ENCODE measurements at places on chromosomes 2 and 18.

DNA sequence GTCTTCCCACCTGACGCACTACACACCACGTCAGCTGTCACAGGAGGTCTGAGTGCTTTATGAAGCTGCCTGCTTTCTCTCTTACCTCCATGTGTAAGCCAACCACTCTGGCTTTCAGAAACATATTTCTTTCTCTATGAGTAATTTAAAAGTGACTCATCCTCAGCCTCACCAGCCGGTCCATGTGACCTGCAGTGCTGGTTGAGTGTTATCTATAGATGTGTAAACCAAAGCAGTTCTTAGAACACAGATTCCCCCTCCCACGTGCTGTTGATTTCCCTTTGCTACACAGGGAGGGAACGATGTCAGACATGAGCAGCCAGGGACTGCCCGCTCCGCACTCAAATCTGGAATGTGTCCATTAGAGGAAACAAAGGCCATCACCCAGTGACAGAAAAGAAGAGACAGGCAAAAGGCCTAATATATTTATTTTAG lies 157.8 kb downstream of the BCL2 start:
- H3K4me1 ChIP-seq: peaks cover 8% of the 10 kb centered on the region
- H3K27ac ChIP-seq: peak overlapping the region; percentile 71
- DNase-seq: no peak
- H3K4me3 ChIP-seq: no peak overlapping the region
- H3K36me3 ChIP-seq: no peaks in the 10 kb centered on the region
- H3K27me3 ChIP-seq: no peaks in the 10 kb centered on the region

DNA sequence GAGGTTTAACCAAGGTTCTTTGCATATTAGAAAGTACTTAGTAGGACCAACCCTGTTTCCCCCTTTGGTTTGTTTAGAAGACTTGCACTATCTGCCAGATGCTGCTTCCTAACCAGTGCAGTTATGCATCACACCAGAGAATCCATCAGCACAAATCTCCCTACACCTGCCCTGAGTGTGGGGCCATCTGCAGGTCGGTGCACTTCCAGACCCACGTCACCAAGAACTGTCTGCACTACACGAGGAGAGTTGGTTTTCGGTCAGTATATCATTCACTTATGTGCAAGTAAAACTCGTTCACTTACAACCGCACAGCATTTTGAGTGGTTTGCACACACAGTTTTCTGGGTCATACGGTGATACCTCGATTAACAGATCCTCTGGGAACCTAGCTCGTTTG lies 69.7 kb downstream of the ZNF532 start:
- no peaks in the 10 kb centered on the region for H3K27me3 ChIP-seq
- H3K4me3 ChIP-seq: no peak overlapping the region
- no peak for DNase-seq
- no peaks in the 10 kb centered on the region for H3K4me1 ChIP-seq

GRCh38 chr2:217905896-217906295 lies 96.9 kb downstream of the TNS1 start:
- peak overlapping the region; percentile 17 for H3K27ac ChIP-seq
- DNase-seq: no peak
- H3K4me1 ChIP-seq: peaks cover 61% of the 10 kb centered on the region
- H3K36me3 ChIP-seq: no peaks in the 10 kb centered on the region

DNA sequence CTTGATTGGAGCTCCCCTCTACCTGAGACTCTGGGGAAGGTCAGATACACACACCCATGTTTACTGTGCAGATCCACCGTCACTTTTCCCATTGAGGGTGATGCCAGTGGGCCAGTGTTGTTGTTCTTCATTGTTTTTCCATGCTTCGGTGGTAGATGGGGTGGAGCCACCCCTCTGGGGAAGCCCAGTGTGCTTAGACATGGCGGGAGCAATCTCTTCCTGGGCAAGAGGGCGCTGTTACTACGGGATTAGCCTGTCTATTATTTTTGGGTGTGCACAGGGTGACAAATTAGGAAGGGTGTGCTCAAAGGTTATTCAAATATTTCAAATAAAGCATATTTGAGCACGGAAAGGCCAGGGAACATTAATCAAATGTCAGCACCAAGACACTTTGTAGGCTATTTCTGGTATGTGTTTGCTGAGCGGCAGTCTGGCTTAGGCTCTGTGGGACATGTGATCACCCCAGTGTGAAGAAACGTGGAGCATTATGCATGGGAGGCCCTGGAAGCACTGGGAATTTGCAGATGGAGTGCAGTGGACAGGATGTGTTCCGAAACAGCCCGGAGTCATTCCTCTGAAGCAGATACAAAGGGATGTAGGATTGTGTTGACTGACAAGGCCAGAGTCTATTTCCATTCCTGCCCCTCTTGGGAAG lies 34.8 kb upstream of the SMIM21 start:
- no peak overlapping the region for H3K27ac ChIP-seq
- H3K27me3 ChIP-seq: no peaks in the 10 kb centered on the region
- no peak overlapping the region for H3K4me3 ChIP-seq
- no peaks in the 10 kb centered on the region for H3K4me1 ChIP-seq
- DNase-seq: no peak
- H3K36me3 ChIP-seq: no peaks in the 10 kb centered on the region

GRCh38 chr2:237661799-237662328 lies 34.5 kb downstream of the LRRFIP1 start:
- no peak for DNase-seq
- peaks cover 6% of the 10 kb centered on the region for H3K4me1 ChIP-seq
- H3K27ac ChIP-seq: peak overlapping the region; percentile 76
- no peak overlapping the region for H3K4me3 ChIP-seq
- no peaks in the 10 kb centered on the region for H3K27me3 ChIP-seq
- H3K36me3 ChIP-seq: no peaks in the 10 kb centered on the region

GRCh38 chr2:143399631-143400069 lies 270.4 kb downstream of the ARHGAP15 start:
- H3K4me3 ChIP-seq: no peak overlapping the region
- no peak overlapping the region for H3K27ac ChIP-seq
- no peaks in the 10 kb centered on the region for H3K36me3 ChIP-seq
- H3K4me1 ChIP-seq: no peaks in the 10 kb centered on the region

DNA sequence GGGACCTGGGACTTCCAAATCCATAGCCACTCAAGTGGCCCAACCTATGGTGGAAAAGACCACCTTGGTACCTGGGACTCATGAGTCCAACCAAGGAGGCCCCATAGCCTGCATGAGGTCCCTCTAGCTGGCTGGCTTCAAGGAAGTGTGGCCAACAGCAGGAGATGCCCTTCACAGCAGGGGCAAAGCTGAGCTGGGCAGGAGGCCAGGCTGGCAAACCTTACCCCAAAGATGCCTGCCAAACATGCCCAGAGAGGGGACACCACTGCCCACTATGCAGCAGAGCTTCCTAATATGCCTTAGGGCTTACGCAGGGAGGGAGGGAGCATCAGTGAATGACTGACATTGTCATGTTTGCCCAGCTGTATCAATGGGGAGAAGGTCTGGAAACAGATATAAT lies 188.0 kb upstream of the GLI2 start:
- H3K4me1 ChIP-seq: peaks cover 11% of the 10 kb centered on the region
- no peak overlapping the region for H3K27ac ChIP-seq
- H3K27me3 ChIP-seq: no peaks in the 10 kb centered on the region
- no peaks in the 10 kb centered on the region for H3K36me3 ChIP-seq

- no peaks in the 10 kb centered on the region for H3K4me1 ChIP-seq
- H3K36me3 ChIP-seq: no peaks in the 10 kb centered on the region
- H3K4me3 ChIP-seq: no peak overlapping the region
- H3K27me3 ChIP-seq: no peaks in the 10 kb centered on the region
- no peak for DNase-seq
Observed at GRCh38 chr2:40746191-40746590, 294.3 kb upstream of the SLC8A1 start.

DNA sequence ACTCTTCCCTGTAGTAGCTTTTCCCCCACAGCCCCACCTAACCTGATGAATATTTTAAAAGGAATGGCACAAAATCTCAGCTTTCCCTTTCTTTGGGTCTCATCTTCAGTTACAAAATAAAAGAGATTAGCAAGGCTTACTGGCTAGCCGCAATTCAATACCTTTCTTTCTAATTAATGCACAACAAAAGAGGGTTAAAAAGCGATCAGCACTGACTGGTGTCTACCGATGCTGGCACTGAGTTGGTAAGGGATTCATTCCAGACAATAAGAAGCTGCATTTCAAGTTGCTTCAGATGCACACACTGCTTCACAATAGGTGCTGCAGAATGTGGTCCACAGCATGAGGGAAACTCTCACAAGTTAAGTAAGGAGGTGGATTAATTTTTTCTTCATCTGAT lies 41.9 kb downstream of the HDHD2 start:
- DNase-seq: no peak
- no peaks in the 10 kb centered on the region for H3K36me3 ChIP-seq
- H3K27me3 ChIP-seq: no peaks in the 10 kb centered on the region
- no peaks in the 10 kb centered on the region for H3K4me1 ChIP-seq
- H3K27ac ChIP-seq: no peak overlapping the region
- H3K4me3 ChIP-seq: no peak overlapping the region

GRCh38 chr2:218799990-218800389 lies 18.0 kb downstream of the CYP27A1 start:
- H3K36me3 ChIP-seq: no peaks in the 10 kb centered on the region
- H3K4me1 ChIP-seq: no peaks in the 10 kb centered on the region
- no peaks in the 10 kb centered on the region for H3K27me3 ChIP-seq

DNA sequence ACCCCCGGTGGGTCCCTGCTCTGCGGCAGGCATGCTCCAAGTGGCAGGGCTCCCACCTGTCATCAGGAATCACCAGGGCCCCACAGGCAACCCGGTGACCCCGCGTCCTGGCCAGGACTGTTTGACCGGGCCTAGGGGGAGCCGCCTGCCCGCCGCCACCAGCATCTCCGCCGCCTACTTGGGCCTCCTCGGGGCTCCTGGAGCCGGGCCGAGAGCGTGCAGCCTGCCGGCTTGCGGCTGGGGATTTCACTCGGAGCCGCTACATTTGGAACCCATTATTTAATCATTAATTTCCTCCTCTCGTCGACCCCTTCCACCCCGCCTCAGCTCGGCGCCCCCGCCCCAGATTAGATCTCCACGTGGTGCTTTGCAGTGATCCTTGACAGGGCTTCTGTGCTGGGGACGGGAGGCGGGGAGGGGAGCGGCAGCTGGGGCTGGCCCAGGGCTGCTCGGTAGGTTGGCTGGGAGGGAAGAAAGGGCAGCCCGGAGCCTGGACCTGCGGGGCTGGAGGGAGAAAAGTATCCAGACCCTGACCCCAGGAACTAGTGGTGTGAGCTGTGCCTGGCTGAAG lies 295.4 kb downstream of the CYP26B1 start:
- H3K27me3 ChIP-seq: no peaks in the 10 kb centered on the region
- DNase-seq: no peak
- H3K4me3 ChIP-seq: no peak overlapping the region
- H3K36me3 ChIP-seq: no peaks in the 10 kb centered on the region
- H3K4me1 ChIP-seq: no peaks in the 10 kb centered on the region

DNA sequence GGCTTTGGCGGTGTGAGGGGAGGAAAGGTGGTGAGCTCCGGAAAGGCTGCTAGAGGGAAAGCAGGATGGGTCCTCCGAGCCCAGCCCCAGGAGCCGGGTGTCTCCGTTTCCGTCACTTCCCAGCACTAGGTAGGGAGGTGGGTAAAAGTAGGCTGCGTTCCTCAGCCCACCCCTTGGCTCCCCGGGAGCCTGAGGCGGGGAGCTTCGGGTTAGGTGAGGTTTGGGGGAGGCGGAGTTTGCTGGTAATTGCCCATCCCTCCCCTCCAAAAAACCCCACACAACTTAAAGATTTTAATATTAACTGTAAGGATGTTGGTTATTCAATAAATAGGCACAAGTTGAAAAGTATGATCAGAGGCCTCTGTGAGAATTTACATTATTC lies 552 bp upstream of the ATF2 start:
- H3K27me3 ChIP-seq: no peaks in the 10 kb centered on the region
- H3K4me1 ChIP-seq: no peaks in the 10 kb centered on the region
- H3K4me3 ChIP-seq: peak overlapping the region; percentile 88
- peak overlapping the region; percentile 35 for H3K27ac ChIP-seq
- DNase-seq: no peak

DNA sequence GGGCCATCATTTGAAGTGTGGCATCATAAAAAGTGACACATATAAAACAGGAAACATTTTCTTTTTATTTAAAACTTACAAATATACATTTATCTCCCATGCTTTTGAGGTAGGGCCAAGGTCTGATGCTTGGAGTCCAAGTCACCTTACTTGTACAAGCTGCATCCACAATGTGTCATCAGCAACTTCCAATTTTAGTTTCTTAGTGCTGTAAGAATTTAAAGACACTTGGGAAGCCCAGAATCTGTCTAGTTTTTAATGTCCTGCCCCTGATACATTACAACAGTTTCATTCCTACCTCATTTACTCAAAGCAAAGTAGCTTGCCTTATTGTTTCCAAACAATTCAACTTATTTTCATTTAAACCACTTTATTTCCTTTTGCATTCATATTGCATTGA lies 297.7 kb downstream of the MTX2 start:
- no peak overlapping the region for H3K4me3 ChIP-seq
- H3K36me3 ChIP-seq: no peaks in the 10 kb centered on the region
- H3K27ac ChIP-seq: no peak overlapping the region

DNA sequence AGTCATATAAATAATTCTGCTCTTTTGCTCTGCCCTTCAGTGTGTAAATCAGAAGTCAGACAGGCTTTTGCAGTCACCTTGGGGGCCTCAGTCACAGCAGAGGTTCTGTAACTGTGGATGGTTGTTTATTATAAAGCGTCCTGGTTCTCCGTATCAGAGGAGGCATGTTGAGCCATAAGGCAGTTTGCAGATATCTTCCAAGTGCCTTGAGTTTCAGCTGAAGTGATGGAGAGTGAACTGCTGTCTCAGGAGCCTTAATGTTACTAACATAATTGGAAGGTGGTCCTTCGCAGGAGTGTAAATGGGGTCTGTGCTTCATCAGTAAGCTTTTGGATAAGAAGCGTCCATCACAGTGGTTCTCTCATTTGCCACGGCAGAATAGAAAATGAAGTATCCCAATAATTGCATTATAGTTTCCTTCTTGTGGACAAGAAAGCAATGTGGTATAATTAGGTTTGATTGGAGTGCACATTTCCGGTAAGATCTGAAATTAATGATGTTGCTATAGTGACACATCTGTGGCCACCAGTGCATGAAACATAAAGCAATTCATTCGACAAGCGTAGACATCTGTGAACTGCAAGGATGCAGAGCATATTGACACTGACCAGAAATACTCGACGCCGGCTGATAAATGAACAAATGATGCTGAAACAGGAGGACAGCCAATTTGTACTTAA lies 112.5 kb upstream of the NFATC1 start:
- H3K27me3 ChIP-seq: no peaks in the 10 kb centered on the region
- no peaks in the 10 kb centered on the region for H3K4me1 ChIP-seq
- no peak overlapping the region for H3K4me3 ChIP-seq
- no peak for DNase-seq
- no peak overlapping the region for H3K27ac ChIP-seq
